Fibroblast of villous mesenchyme (primary cell): ENCODE measurements at places on chromosomes 2 and 18.

DNA sequence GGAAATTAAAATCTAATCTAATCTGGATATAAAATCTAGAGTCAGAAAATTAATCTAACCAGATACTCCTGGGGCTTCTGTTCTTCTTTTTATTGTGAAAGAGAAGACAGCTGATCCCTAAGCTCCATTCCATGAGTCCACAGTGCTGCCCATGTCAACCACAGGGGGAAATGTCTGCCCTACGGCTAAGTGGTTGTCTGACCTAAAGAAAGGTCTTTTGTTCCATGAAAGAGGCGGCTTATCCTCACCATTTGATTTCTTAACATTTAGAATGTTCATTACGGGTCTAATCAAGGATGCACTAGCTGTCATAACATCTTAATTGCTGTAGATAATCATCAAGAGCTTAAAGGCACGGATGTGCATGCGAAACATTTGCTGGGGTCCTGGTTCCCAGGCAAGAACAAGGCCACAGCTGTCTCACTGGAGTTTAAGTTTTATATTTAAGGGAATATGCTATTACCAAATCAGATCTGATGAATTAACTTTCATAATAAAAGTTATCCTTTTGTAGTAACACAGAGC, 162.6 kb downstream of the PAX3 start:
- no peak for DNase-seq

GRCh38 chr2:24313744-24314632, 46.3 kb downstream of the ITSN2 start:
- DNase-seq, result no peak

DNA sequence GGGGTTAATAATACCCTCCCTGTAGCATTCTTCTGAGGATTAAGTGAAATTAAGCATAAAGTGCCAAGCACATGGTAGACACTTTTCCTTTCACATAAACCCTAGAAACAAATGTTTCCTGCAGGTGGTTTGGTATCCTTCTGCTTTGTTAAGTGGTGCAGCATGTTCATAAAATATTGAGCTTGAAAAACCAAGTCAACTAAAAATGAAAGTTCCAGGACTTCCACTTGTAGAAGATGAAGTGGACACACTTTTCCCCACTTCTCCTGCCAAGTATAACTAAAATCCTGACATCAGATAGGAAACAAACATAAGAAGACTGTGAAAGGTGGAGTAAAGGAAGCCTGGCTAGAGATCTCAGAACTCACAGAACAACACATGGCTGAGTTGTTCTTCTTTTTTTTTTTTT, 90.5 kb downstream of the COLEC12 start:
- DNase-seq, result no peak

DNA sequence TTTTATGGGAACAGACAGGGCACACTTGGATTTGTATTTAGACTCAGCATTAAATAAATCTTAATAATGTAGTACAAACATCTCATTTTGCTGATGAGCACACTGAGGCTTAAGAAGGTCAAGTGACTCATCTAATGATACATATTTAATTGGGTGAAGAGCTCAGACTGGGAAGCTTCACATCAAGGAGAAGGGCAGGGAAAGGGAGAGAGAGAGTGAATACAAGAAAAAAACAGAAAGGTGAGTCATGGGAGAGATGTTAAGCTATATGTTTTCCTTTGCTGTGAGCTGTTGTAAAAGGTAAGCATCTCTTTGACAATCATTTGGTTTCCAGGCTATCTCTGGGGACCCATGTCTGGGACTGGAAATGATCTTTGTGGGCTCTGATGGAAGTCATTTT, 277.8 kb downstream of the SETBP1 start:
- no peak for DNase-seq

GRCh38 chr2:37629529-37629928, 41.9 kb downstream of the CDC42EP3 start:
- no peak for DNase-seq

GRCh38 chr2:168589236-168590211, 133.5 kb downstream of the CERS6 start:
- no peak for DNase-seq

- no peak for DNase-seq
Observed at GRCh38 chr2:64462940-64463700, 9.2 kb downstream of the LGALSL start.
